Activated T-cell treated with anti-CD3 and anti-CD28 coated beads for 4 hours (primary cell): ENCODE measurements at places on chromosomes 4 and X.
A peak's percentile ranks its signal among the peaks of the same experiment; 100 is the strongest.

DNA sequence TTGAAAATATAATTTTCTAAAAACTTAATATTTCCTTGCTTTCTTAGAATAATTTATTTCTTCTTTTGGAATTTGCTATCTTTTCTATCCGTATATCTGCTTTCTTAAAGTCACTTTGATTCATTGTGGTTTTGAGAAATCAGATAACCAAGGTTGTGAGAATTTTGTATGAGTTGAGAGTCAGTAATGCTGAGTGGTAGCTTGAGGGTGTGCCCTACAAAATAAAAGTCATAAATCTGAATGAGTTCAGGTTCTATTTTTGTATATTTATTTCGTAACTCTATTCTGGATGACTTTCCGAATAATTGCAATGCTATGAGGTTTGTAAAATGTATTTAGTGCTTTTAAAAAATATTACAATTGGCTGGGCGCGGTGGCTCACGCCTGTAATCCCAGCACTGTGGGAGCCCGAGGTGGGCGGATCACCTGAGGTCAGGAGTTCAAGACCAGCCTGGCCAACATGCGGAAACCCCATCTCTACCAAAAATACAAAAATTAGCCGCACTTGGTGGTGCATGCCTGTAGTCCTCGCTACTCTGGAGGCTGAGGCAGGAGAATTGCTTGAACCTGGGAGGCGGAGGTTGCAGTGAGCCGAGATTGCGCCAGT is 8.9 kb downstream of the COPS4 start:
- DNase-seq = no peak

DNA sequence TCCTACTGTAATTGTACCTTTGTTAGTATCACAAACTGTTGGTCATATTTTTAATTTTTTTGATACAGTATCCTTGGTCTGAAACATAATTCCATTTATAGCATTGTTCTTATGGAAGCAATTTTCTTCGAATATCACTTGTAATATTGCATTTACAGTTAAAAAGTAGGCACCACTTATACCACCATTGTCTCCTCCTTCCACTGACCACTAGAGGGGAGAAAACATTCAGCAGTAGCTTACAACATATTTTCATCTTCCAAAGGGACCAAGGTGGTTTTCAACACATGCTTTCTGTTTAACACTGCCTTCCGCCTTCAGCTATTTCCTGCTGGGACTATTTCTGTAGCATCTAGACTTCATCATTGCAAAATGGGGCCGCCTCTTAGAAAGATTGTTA is 146.2 kb downstream of the COL4A6 start:
- no peak for DNase-seq

DNA sequence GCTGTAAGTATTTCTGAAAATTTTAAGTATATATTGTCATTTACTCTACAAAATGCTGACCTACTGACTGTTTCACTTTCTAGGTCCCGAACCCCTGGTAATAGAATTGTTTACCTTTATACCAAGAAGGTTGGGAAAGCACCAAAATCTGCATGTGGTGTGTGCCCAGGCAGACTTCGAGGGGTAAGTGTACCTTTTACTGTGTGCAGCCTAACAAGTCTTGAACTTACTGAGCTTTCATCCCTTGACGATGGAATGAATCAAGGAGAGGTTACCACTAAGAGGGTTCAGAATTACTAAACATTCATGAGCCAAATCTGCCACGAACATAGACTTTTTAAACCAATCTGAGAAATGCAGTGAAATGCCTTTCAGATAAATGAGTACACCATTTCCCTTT is 1.6 kb downstream of the RPL34 start:
- no peak for DNase-seq

DNA sequence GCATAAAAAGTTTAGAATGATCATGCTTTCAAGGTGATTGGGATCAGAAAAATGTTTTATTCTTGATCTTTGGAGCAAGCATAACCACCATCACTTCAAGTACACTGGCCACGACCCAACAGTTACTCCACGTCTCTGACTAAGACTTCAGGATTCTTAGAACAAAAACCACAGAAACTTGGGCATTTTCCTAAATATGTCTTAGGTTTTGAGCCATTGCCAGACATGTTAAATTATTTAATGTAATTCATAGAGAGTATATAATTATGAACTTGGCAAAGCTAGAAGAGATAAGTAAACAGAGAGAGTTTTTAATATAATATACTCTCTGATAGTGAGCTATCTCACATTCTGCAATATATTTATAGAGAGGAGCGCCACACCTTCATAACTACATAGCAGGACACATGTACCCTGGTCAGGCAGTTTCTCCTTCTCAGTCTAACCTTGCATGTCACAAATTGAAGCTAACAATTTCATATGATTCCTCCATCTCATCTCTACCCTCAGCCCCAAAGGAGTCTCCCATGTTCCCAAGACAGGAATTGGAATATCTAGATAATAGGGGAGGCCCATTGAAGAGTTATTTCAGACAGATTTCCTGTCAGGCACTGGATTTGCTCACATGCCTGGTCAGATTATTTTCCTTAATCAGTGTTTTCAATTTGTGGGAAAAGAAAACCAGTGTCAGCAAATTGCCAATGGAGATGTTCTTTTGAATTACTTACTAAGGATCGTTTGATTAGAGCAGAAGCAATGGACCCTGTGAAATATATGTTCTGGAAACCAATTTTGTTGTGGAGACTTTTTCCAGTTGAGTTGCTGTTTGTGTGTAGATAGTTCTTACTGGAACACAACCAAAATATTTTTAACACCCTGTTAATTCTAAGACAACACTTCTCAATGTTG is 61.7 kb upstream of the GUCY1A1 start:
- DNase-seq = no peak

- no peak for DNase-seq
Measured at GRCh38 chrX:23136816-23137215, 137.1 kb downstream of the DDX53 start.

- DNase-seq = no peak
Measured at GRCh38 chr4:18213576-18214198, 192.1 kb upstream of the LCORL start.

DNA sequence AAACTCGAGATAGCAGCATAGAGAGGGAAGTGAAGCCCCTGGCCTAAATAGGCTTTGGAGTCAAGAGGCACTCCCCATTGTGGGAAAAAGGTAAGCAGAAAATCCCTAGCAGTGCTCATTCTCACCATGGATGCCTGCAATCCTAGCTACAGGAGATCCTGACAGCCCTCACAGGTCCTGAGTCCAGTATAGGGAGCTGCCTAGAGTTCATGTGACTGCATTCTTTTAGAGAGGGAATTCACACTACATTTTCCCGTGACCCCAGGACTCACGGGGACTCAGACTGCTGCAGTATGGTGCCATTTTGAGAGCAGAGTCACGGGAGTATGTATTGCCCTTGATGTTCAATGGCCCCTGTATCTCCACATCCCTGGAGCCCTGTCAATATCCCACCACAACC is 82.4 kb downstream of the MAGED1 start:
- no peak for DNase-seq

- DNase-seq = no peak
Measured at GRCh38 chr4:17313194-17313593, 198.7 kb downstream of the QDPR start.

GRCh38 chrX:318739-319578 is at the start of gene GTPBP6:
Gene GTPBP6 (minus strand): TSS chrX:318796. CDS start chrX:318787, 9 bp downstream.
- peak; percentile 96 for DNase-seq

DNA sequence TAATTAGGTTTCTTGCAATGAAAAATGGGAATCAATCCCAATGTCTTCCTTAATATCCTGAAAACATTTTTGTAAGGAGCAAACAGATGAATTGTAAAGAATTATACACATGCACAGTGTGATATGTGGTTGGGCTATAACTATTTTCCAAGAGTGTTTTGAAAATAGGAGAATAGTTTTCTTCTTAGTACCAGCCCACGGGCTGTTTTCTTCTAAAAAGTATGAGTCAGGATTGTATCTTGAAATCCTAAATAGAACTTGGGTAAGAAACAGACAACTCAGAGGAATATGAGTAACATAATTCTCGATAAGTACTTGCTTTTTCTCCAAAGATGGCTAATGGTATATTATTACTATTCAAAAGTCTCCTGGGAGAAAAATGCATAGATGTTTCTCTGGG is 136.7 kb downstream of the MAGEC2 start:
- no peak for DNase-seq

GRCh38 chrX:110156167-110156754 is 153.3 kb downstream of the TMEM164 start:
- no peak for DNase-seq

DNA sequence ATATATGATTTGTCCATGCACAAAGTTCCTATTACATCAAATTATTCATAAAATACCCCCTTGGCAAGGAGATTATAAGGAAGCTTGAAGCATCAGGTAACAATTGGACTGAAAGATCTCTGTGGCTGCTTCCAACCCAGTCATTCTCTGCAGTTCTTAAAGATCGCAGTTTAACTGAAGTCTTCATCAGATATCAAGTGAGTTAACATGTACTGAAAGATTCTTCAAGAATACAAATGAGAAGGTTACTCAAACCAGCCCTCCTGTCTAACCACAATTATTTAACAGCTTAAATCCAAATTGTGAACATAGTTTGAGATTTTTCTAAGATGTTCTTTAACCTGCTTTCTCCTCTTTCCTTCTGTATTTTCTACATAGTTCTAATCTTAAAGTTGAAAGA is 56.1 kb downstream of the SLC10A7 start:
- DNase-seq = no peak

GRCh38 chr4:189828081-189828697 is 112.5 kb upstream of the FRG1 start:
- DNase-seq = no peak

GRCh38 chrX:88558421-88558820 is 188.6 kb upstream of the CPXCR1 start:
- no peak for DNase-seq

- no peak for DNase-seq
Measured at GRCh38 chrX:68807818-68808217, 21.0 kb upstream of the EFNB1 start.

DNA sequence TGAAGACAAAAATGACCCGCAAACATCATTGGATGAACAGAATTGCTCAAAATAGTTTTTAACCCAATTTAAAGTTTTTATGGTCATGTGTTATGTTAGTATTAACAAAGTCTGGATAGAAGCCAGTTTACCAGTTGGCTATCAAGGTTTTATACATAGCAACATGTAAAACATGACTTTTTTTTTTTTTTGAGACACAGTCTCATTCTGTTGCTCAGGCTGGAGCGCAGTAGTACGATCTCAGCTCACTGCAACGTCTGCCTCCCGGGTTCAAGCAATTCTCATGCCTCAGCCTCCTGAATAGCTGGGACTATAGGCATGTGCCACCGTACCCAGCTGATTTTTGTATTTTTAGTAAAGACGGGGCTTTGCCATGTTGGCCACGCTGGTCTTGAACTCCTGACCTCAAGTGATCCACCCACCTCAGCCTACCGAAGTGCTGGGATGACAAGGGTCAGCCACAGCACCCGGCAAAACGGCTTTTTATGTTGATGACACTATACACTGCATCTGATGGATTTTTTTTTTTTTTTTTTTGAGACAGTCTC is 3.4 kb downstream of the SAT1 start:
- DNase-seq = no peak

DNA sequence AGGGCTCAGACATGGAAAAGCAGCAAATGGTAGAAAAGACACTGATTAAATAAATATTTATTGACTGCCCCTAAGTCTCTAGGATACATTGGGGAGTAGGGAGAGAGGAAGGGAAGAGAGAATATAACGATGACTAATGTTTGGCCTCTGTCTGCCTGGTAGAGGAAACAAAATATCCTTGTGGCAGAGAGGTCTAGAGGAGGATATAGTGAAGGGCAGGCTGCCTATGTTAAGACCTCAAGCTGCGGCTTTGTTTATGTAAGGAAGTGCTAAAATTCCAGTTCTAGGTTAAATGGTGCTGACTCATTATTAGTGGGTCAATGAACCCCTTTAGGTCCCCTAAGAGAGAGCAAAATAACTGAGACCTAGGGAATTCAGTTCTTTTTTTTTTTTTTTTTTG is 427.3 kb upstream of the FTHL17 start:
- no peak for DNase-seq

DNA sequence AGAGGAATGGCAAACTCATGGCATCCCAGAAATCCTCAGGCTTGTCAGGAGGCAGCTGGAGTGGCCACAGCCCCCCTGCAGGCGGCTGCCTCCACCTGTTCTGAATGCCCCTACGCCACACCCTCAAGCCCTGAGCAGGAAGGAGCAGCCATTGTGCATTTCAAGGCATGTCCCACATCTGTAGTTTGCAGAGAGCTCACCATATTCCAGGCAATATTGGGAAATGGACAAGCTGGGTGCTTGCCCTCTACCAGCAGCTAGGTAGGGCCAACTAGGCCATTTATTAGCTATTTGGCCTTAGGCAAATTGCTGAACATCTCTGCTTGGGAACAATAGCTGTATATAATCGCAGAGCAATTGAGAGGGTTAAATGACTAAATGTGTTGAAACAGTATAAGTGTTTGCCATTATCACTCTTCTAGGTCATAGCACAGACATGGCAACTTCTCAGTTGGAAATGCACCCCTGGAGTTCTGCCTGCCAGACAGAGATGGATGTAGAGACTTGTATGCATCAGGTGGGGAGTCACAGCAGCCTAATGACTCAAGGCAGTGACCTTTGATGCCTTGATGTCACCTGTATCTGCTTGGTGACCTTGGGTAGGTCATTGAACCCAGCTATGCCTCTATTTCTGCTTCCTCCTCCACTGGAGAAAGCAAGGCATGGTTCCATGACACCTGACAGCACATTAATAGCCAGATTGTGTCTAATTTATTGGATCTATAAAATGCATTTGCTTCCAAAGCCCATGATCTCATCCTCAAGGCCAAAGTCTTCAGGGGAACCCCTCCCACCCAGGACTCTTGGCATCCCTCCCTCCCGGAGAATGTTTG is 52.8 kb downstream of the FHDC1 start:
- DNase-seq = no peak

DNA sequence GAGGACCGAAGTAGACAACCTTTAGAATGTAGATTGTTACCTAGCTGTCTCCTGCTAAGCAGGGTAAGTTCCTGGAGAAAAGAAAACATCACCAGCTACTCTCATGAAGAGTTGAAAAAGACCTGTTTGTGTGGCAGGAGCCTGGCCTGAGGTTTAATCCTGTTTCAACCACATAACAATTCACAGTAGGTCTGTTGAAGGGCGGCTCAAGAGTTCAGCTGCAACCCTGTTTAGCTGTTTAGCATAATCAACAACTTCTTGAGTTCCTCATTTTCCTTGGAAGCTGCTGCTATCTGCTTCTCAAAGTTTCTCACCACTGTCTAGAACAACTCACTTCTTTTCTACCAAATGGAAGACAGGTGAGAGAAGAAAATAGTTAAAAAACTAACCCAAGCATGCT is 170.4 kb upstream of the TET2 start:
- no peak for DNase-seq

- no peak for DNase-seq
Measured at GRCh38 chr4:123265443-123265842, 131.2 kb upstream of the SPRY1 start.

- no peak for DNase-seq
Measured at GRCh38 chr4:170090352-170091052, 746 bp upstream of the AADAT start.
